Hypothalamus (tissue), 51 donors: ENCODE measurements at places on chromosomes 5 and 9.

GRCh38 chr5:126104341-126104740, 318.9 kb upstream of the GRAMD2B start:
- DNase-seq, result no peak

DNA sequence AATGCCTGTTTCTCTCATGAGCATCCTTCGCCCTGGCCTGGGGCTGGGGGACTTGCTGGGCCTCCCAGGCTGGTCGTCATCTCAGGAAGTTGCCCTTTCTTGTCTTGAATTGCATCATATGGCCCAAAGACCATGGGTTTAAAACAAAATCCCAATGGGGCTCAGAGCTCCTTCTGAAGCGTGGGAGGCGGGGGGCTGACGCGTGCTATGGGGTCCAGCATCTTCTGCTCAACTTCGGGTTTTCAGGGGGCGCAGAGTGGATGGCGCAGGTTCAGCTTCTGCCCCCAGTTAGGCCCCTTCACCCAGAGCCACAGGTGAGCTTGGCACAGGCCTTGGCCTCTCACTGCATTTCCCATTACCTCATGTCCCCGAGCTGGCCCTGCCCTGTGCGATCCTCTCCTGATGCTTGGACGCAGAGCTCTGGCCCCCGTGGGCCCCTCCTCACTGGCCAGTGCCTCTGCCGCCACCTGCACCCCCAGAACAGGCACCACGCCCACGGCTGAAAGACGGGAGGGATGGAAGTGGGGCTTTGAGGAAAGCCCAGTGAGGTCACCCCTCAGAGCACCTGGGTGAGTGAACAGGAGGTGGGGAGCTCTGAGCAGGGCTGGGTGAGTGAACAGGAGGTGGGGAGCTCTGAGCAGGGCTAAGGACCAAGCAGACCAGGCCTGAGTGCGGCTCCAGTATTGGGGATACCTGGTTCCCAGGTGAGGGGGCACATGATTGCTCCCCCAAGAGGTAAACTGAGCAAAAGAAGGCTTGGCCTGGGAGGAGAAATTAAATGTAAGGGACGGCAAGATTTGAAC, 56.0 kb downstream of the TRIP13 start:
- no peak for DNase-seq

GRCh38 chr5:14284392-14285148, 141.4 kb downstream of the TRIO start:
- no peak for DNase-seq

GRCh38 chr9:4117835-4118610, 181.8 kb downstream of the GLIS3 start:
- DNase-seq, result no peak

- DNase-seq, result no peak
Observed at GRCh38 chr5:78534148-78534904, 114.2 kb downstream of the LHFPL2 start.

DNA sequence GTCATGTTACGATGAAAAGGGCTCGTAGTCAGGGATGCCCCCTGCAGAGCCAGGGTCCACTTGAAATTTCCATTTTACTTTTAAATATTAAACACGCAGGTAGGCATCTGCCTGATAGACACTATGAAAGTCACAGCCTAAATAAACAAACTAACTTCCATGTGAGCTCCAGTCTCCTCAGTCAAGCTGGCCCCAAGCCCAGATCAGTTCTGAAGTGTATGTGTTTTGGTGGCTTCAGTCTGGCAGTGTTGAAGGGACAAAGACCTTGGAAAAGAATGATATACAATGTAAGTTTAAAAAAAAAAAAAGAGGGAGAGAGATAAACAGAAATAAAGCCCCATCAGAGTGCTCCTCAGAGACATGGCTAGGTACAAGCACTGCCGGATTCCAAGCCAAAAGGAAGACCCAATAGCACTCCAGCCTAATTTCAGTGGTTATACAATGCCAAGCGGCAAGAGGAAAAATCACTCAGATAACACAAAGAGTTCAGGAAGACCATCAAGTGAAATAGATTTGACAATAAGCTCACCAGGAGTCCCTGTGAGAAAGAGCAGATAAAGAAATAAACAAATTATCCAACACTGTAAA, 181.0 kb downstream of the BNC2 start:
- no peak for DNase-seq

- DNase-seq, result peak; percentile 42
Observed at GRCh38 chr5:180605554-180606214, 14.4 kb upstream of the SCGB3A1 start.

DNA sequence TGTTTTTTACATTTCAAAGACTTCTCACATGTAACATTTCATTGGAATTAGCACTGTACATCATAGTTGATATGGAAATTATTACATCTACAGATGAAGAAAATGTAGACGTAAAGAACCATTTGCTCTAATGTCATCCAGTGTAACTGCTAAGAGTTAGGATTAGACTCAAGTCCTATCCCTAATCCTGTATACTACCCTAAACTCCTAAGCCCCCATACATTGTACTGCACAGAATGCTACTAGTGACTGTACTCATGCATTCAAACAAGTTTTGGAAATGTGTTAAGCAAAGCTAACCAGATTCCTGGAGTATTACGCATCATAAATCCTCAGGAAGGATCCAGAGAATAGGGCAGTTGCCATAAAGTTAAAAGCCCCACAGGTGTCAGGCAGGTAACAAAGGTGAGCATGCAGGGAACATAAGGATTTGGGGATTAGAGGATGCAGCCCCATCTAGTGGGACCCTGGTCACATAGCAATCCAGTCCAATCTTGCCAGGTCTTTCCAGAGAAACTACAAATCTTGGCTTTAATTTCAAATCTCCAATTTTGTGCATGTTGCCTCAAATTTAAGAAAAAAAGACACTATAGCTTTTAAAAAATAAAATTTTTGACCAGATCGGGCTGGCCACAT, 32.0 kb downstream of the HAVCR1 start:
- no peak for DNase-seq

DNA sequence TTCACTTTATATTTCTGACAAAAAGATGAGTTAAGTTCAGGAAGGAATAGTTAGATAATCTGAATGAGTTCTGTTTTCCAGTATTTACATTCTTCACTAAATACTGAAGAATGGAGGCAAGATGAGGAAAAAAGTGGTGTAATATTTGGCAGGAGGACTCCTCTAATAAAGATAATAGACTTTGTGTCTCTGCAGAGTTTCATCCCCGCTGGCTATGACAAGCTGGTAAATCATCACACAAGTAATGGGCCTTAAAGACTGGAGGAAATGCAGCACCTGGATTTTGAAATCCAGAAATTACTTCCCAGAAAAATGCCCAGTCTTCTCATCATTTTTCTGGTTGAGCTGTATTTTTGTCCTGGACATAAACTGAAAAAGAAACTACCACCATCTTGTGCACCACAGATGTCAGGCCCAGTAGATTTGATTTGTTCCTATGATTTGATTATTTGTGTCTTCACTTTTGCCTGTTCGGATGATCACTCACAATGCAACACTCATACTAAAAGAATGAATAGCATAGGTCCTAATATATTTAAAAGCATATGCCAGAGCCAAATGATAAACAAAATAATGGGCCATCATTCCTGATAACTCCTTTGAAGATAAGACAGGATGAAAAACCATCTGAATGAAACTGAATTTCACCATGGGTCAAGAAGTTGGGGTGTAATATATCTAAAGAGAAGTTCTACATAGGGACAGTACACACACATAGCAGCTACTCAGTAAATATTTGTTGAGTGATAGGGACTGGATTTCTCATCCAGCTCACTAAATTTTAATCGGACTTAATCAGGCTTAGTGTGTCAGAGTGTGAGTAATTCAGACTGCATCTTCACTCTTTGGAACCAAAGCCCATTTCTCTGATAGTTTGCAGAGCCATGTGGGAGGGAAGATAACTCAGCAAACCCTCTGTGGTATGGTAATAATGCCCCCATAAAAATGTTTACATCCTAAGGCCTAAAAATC, 200.5 kb downstream of the HINT1 start:
- no peak for DNase-seq

DNA sequence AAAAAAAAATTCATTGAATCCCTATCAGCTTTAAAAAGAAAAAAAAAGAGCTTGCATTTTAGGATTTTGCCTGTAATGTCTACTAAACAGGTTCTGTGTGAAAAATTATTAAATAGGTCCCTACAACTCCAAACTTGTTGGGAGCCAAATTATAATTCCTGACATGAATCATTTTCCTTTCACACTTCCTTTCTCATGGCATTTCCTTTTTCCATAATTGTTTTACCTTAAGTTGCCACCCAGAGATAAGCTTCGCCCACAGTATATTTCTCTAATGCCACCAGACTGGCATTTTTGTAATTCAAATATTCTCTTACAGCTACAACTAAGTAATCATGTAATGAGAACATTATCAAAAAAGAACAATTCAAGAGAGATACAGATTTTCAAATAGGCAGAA, 348.8 kb downstream of the EFNA5 start:
- no peak for DNase-seq

DNA sequence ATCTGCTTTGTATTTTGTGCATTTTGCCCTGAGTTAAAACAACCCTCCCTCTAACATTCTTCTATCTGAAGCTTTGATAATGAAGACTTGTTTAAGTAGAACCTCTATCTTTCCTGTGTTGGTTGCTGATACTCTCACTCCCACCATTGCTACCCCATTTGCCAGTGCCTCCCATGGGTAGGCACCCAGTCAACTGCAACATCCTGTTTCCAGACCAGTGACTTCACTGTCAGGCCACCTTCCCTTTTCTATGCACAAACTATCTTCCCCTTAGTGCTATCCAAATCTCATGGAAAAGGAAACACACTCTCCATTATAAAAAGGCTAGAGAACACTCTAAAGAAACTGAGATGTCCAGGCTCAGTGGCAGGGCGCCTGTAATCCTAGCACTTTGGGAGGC, 5.6 kb upstream of the IARS1 start:
- DNase-seq, result no peak

DNA sequence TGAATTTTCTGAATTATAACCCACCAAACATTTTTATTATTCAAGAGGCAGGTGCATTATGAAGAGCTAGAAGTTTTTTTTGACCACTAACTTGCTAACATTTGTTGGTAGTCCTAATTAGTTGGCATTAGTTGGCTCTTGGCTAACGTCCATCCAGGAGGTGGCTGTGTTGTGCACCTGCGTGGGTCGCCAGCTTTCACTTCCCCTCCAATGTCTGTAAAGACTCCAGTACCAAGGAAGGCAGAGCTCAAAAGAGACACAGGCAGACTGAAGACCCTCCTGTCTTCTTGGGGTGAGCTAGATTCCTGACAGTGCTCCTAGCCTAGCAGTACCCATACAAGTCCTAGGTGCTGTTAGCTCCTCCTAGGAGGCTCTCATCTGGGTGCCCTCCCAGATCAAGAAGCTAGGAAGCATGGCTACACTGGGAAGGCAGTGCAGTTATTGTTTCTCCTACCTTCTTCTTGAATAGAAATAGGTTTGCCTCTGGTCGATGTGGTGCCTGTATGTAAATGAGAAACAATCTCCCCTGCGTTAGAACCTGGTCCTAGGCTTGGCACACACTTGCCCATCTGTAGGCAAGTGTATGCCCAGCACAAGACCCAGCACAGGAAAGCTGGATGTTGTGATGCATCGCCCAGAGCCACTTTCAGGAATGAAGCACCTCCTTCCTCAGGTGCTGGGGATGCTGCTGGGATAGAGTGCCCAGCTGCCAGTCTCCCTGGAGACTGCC, 190.9 kb downstream of the ICE1 start:
- DNase-seq, result no peak

DNA sequence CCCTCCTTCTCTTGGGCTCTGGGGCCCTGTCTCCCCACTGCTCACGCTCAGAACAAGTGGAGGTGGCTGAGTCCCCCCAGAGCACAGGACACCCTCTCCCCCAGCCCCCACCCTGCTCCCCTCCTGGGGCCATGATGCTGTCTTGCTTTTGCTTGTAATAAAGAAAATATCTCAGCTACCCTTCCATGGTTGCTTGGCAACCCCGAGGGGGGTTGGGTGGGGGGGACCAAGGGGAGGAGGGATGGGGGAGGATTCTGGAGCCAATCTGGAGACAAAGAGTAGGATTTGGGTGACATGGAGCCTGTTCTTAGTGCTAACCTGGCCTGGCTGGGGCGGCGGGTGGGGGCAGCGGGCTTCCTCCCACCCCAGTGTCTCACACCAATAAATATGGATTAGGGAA, 16.1 kb upstream of the CERCAM start:
- DNase-seq, result no peak

GRCh38 chr9:36249189-36249588, 9.1 kb downstream of the GNE start:
- no peak for DNase-seq

DNA sequence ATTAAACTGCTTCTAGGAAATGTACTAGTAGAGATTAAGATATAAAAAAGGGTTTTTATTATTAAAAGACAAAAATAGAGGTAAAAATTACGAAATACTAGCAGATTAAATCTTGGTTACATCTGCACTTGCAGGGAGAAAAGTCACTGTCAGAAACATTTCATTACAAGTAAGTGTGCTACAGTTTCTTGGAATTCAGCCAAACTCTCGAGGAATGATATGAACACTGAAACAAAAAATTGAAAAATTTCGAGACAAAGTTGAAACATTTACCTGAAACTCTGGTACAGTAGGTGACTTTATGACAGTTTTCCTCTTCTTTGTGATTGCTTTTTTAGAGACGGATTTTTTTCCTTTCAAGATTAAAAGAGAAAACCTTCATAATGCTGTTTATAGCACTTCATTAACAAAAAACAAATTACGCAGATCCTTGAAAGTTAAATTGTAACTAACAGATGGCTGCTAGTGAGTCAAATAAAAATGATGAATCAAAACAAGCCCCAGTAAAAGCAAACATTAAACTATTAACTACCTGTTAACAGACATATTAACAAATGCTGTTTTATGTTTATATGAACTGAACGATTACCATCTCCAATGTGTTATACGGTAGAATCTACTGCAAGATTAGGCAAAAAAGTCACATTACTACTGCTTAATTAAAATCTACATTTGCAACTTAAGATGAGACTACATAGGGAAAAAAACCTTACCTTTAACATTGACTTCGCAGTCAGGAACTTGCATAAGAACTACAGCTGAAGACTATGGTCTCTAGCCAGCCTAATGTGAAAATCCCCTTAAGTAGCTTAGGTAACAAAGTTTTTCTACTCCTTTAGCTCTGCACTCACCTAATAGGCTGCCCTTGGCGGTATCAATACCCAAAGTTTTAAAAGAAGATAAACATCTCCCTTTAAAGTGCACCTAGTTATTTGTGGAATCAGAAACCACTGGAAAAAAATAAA, 61.4 kb downstream of the RANBP6 start:
- no peak for DNase-seq

DNA sequence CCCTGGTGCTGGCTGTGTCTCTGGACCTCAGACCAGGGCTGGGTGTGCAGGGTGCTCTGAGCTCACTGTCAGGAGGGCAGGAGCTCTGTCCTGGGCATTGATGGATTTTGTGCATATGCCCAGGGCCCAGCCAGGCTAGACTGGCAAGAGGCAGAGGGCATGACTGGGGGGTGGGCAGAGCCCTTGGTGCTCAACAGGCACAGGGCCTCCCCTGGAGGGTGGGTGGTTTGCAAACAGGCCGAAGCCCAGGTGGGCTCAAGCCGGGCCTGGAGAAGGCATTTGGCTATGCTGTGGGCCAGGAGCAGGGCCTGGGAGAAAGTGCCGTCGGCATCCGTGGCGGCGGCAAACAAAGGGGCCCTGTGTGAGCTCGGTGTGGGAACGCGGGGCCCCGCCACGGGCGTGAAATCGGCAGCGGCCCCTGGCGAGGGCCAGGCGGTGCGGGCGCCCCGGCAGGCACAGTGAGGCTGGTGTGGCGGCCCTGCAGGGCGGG, 1.9 kb upstream of the NRARP start:
- no peak for DNase-seq

- no peak for DNase-seq
Observed at GRCh38 chr5:91478096-91478495, 95.0 kb upstream of the ARRDC3 start.
